Smooth muscle cell of trachea (primary cell): ENCODE measurements at places on chromosomes 4 and X. TPM values are rescaled to one million over a fixed set of nuclear protein-coding genes. Genes with fewer than 3 reads are reported as not detected.

The ITM2A gene
- 1.3 and 4.3 TPM in 2 replicates for total RNA-seq

The HERC5 gene
- 1.7 and 6.0 TPM in 2 replicates for total RNA-seq

The ABLIM2 gene
- total RNA-seq, result under 0.01 TPM in 1 of 2 replicates, not detected in the other

The CDKN2AIP gene
- total RNA-seq, result 14.1 and 14.9 TPM in 2 replicates

The BMP3 gene
- total RNA-seq, result under 0.01 and 0.17 TPM in 2 replicates

The SHROOM3 gene
- total RNA-seq, result 19.2 and 27.5 TPM in 2 replicates

The RENBP gene
- total RNA-seq, result 1.3 and 1.5 TPM in 2 replicates

The BMPR1B gene
- total RNA-seq, result 0.50 and 1.6 TPM in 2 replicates

The PNMA5 gene
- not detected in 2 replicates for total RNA-seq

The TRIML1 gene
- total RNA-seq, result not detected in 2 replicates

The NXT2 gene
- total RNA-seq, result 9.8 and 19.9 TPM in 2 replicates

The PAGE2B gene
- not detected in 2 replicates for total RNA-seq

The VCX3B gene
- total RNA-seq, result not detected in 2 replicates

The POLN gene
- 3.2 and 5.3 TPM in 2 replicates for total RNA-seq

The ZNF141 gene
- 8.4 and 13.5 TPM in 2 replicates for total RNA-seq

The ZNF275 gene
- 8.1 and 9.6 TPM in 2 replicates for total RNA-seq

The PNMA6F gene
- total RNA-seq, result not detected in 2 replicates

The DKK2 gene
- 1.8 and 5.1 TPM in 2 replicates for total RNA-seq

The GIMD1 gene
- total RNA-seq, result not detected in 2 replicates

The MAGEB2 gene
- total RNA-seq, result not detected in 2 replicates

The ASMT gene
- not detected in 2 replicates for total RNA-seq

The CXCL1 gene
- total RNA-seq, result 3.1 and 16.4 TPM in 2 replicates

The ZNF157 gene
- under 0.01 and 0.17 TPM in 2 replicates for total RNA-seq

The ANOS1 gene
- not detected in 2 replicates for total RNA-seq

The ZBTB49 gene
- total RNA-seq, result 2.6 and 2.9 TPM in 2 replicates

The NAA15 gene
- 26.1 and 30.1 TPM in 2 replicates for total RNA-seq

The PLAC1 gene
- 0.29 and 2.2 TPM in 2 replicates for total RNA-seq

The FGFRL1 gene
- 12.5 and 34.4 TPM in 2 replicates for total RNA-seq

The PSAPL1 gene
- not detected in 2 replicates for total RNA-seq
